Esophagus squamous epithelium (tissue), 5 donors: ENCODE measurements at places on chromosomes 2 and 18.

GRCh38 chr2:121505986-121506586 lies 24.6 kb upstream of the RNU4ATAC start:
- DNase-seq: no peak

GRCh38 chr2:172555272-172555521 lies 693 bp upstream of the PDK1 start:
- no peak for DNase-seq

- DNase-seq: no peak
These were observed 214.2 kb upstream of the ACVR2A start for GRCh38 chr2:147630585-147630984.

DNA sequence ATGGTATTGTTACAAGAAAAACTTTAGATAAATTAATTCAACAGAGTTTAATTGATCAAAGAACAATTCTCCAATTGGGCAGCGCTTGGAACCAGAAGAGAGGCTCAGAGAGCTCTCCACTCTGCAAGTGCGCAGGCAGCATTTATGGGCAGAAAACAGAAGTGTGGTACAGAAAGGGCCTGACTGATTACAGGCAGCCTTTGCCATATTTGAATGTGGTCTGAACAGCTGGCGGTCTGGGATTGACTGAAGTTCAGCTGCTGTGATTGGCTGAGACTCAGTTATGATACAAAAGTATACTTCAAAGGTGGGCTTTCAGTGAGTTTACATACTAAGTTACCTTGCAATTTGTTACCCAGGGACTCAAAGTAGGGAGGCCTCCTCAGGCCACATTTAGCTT lies 301.3 kb upstream of the ID2 start:
- DNase-seq: no peak

DNA sequence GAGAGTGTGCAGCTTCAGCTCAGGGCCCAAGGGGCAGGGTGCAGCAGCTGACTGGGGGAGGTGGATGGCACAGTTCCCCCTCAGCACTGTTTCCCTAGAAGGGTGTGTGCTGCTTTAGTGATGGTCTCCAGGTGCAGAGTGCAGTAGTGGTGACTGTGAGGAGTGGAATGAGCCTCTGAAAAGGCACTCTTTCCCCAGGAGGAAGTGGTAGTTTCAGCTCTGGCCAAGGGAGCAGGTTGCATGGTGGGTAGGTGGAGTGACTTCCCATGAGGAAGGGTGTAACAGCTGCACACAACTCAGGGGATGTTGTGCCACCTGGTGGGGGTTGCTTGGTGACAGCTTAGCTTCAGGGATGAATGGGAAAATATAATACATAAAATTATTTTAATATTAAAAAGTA lies 251.5 kb upstream of the NXPH2 start:
- no peak for DNase-seq
